Glomerular endothelial cell (primary cell): ENCODE measurements at places on chromosomes 11 and 22. TPM values are rescaled to one million over a fixed set of nuclear protein-coding genes. Genes with fewer than 3 reads are reported as not detected.
A peak's percentile ranks its signal among the peaks of the same experiment; 100 is the strongest.

The SCUBE1 gene
- 68.9 and 69.1 TPM in 2 replicates for total RNA-seq

The FAM181B gene
- total RNA-seq, result 0.05 and 0.06 TPM in 2 replicates

DNA sequence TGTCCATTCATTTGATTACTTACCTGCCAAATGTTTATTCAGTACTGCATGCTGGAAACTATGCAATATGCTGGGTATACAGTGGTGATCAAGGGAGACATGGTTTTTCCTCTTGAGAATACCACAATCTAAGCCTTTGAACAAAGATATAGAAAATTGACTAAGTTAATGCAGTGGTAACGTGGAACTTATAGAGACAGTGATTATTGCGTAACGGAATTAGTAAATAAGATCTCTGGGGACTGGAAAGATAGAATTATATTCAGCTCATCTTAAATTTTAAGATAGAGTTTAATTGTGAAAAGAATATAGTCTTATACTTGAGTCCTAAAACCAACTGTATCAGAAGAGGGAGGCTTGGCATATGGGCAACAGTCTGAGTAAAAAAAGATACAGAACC is 129.5 kb downstream of the UVRAG start:
- DNase-seq, result no peak

DNA sequence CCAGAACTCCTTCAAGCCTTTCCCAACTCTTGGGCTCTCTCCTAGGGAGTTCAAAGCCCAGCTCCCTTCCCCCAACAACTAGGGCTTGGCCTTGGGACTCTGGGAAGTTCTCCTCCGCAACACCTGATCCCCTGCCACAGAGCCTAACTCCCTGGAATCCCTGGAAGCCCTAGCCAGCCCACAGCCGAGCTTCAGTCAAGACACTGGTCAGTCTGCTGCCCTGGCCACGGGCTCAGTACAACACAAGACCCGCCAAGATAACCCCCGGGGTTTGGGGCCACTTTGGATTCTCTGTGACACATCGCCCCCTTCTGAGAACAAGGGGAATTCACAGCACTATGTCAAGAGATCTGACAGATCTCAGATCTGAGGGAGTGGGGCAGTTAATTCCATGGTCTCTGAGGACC is 58.3 kb downstream of the SLC22A12 start:
- no peak for DNase-seq

- no peak for DNase-seq
Observed at GRCh38 chr11:6813656-6814055, 14.2 kb upstream of the OR6A2 start.

GRCh38 chr11:58004664-58005063 is 19.0 kb upstream of the OR9Q1 start:
- peak; percentile 96 for DNase-seq

The C22orf42 gene
- total RNA-seq, result not detected in 2 replicates
